ENCODE measurements at places on chromosomes 6 and 20.

- peak; percentile 7 for DNase-seq
These were observed 253.2 kb downstream of the SOX4 start for GRCh38 chr6:21846541-21847451.

- no peak for DNase-seq
These were observed 106.5 kb downstream of the ATP9A start for GRCh38 chr20:51661609-51662178.

GRCh38 chr20:4062721-4063606, 47.6 kb upstream of the RNF24 start:
- no peak for DNase-seq

DNA sequence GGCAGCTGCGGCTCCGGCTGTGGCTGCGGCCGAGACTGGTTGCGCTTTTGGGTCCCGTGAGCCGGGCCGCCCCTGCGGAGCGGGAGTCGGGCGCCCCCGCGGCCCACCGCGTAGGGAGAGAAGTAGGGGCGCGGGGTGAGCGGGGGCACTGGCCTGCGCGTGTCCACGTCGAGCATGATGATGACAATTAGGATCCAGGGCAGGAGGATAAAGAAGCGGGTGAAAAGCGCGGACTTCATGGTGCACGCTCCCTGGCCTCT, 739 bp downstream of the B3GAT2 start:
- DNase-seq = no peak

DNA sequence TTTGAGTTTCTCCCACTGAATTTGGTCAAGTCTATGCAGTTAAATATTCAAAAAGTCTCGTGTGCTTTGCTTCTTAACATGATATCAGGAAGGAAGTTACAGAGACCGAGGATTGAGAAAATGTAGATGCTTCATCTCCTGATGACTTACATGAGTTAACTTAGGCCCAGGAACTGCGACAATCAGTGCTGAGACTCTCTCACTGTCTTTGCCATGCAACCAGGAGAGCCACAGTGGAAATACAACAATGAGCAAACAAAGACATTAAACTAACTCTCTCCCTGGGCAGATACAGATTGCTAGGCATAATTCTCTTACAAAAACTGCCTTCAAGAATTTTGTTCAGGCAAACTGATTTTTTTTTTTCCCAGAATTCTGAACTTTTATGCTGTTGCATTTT, 440.6 kb upstream of the EPHA7 start:
- no peak for DNase-seq

DNA sequence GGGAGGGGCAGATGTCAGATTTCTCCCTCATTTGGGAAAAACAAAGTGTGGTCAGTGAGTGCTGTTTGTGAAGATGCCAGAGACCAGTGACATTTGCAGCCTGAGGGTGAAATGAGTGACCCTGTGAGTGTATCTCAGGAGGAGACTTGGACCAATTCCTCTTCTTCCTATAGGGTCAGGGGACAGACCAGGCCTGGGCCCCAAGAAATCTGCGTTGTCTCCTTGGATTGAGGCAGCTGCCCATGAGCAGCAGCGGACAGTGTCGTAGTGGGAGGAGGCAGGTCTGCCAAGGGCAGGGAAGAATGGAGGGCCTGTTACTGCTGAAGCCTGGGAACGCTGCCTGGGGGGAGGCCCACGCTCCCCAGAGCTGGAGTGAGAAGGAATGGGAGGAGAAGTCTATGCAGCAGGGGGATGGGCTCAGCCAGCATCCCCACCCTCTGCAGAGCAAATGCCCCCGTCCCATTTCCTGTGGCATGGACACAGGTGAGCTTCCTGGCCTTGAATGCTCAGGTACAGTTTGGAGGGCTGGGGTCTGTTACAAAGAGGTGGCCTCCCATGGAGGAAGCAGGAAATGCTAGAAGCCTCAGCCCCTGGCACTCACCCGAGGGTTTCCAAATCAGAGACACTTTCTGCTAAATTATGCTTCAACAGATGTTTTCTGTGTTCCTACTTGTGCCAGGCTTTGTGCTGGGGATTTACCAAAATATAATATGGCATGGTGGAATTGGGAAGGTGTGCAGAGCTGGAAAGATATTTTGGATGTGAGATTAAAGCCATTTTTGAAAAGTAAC, 29.8 kb downstream of the DAAM2 start:
- no peak for DNase-seq

DNA sequence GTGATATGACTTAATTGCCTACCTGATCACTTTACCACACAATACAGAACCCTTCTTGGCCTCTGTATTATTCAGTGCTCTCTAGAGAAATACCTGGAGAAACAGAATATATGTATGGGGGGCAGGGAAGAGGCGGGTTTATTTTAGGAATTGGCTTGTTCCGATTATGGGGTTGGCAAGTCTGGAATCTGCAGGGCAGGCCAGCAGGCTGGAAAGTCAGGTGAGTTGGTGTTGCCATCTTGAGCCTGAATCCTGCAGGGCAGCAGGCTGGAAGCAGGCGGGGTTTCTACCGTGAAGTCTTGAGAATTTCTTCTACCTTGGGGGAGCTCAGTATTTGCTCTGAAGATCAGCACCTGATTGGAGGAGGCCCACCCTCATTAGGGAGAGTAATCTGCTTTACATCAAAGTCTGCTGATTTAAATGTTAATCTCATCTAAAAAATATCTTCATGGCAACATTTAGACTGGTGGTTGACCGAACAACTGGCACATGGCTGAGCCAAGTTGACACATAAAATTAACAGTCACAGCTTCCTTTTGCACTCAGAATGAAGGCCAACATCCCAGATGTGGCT, 193.9 kb downstream of the ZDHHC14 start:
- no peak for DNase-seq

GRCh38 chr20:6660441-6660840, 107.0 kb upstream of the BMP2 start:
- DNase-seq = no peak

DNA sequence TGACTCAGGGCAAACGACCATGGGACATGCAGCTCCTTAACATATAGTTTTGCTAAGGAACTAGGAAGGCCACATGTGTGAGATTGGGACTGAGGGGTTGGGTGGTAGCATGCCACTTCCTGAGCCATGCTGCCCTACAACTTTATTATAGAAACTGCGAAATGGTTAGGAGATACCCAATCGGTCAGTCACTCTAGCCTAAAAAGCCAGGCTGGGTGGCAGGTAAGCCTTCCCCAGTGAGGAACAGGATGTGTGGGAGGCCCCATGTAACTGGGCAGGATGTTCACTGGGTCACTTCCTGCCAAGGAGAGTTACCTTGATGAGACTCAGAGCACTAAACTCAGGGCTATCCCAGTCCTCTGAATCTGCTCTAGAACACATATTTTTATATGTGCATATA, 123.5 kb downstream of the MAP3K7 start:
- DNase-seq = no peak

DNA sequence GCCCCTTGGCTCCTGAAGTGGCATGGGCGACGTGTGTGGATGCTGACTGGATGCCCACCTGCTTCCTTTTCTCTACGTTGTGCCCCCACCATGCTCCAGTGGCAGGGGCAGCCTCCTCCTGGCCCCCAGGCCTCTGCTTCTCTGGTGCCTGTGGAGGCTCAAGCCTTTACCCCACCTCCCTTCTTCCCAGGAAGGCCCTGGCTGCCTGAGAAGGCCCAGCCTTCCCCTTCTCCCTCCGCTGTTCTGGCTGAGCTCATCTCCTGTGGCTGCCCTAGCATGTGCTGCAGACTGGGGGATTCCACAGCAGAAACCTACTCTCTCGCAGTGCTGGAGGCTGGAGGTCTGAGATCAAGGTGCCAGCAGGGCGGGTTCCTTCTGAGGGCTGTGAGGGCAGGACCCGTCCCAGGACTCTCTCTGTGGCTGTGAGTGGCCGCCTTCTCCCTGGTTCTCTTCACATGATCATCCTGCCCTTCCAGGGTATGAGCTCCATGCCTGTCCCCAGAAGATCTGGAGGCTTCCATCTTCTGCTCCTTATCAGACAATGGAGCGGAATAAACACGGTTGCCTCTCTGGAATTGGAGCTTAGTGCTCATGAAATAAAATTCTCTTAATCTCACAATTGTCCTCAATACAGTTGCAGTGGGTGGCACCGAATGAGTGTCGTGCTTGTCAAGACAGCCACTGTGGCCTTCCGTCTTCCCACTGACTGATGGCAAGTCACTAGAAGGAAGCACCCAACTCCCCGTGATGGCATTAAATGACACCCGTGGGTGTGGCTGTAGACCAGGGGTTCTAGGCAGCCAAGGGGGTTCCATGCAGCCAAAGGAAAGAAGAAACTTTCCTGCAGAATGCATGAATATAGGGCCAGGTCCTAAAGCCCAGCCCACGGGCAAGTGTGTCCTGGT, 25.1 kb downstream of the PHACTR3 start:
- no peak for DNase-seq

DNA sequence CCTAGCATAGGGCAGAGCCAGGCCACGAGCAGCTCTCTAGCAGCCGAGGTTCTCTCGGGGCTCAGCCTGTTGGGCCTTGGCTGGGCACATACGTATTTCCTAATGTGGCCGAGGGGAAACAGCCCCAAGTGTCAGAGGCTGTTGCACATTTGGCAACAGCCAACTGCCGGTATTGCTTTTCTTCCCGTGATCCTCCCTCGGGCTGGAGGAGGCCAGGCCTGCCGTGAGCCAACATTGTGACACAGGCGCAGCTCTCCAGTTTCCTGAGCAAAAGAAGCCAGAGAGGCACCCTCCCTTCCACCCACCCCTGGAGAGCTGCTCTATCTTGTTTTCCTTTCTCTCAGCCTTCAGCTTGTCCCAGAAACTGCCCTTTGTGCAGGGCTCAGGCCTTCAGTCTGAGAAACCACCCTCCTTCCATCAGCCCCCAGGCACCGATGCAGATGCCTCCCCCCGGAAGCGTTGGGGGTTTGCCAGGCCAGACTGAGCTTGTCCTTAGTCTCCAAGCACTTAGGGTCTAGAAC, 5.1 kb upstream of the BPI start:
- peak; percentile 90 for DNase-seq

DNA sequence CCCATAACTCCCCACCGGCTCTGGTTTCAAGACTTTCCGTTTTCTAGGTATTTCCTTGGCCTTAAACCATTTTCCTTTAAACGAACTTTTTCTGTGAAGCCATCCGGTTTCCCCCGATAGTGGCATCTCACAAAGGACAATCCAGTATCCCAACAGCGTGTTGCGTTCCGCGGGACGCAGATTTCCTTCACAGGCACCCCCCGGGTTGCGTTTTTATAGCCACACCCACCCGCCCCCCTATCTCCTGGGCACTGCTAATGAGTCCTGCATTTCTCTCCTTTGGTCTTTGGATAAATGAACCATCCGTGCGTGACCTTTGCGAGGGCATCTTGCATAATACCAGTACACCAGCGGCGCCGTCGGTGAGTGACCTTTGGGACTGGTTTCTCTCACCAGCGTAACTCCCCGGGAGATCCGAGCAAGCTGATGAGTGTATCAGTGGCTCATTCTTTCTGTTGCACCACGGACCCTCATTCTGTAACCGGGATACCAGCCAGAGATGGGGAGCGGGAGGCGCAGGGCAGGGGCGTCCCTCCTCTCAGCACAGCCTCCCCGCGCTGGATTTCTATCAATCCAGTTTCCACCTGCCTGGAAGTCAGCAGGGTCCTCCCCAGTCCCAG, 586 bp upstream of the NQO2 start:
- no peak for DNase-seq

- no peak for DNase-seq
These were observed 677.3 kb upstream of the AGPAT4 start for GRCh38 chr6:161951126-161951525.

GRCh38 chr20:12086359-12086758, 168.7 kb downstream of the BTBD3 start:
- no peak for DNase-seq

DNA sequence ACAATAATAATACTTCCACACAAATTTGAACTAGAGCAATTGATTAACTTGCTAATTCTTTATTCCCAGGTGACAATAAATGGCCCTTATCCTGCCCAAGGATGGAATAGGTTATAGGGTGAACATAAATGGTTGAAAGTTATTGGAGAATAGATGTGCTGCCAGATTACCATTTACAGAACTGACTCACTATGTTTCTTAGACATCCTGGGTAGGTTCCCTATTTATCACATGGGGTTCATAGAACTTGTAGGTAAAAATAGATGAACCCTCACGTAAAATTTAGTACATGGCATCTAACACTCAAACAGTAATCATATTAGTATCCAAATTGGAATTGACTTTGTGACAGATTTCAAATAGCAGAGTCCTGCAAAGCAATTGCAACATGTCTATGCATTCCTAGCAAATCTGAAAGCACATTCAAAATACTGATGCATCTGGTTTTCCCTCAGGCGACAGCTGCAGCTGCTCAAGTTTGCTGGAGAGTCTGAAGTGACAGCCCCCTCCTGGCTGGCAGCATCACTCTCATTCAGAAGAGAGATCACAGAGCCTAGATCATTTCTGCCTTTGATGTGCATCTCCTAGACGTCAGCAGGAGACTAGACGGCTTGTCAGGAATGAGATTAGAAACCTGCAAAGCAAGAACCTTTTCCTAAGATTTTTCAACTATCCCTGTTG, 80.2 kb upstream of the RNF217 start:
- no peak for DNase-seq
